Activated CD8-positive, alpha-beta memory T cell treated with anti-CD3 and anti-CD28 coated beads, Interleukin-2, amount 50 U/mL, for 48 hours (primary cell): ENCODE measurements at places on chromosomes 5 and 9.

GRCh38 chr9:76218117-76218885 is 175.9 kb downstream of the RFK start:
- DNase-seq: no peak

DNA sequence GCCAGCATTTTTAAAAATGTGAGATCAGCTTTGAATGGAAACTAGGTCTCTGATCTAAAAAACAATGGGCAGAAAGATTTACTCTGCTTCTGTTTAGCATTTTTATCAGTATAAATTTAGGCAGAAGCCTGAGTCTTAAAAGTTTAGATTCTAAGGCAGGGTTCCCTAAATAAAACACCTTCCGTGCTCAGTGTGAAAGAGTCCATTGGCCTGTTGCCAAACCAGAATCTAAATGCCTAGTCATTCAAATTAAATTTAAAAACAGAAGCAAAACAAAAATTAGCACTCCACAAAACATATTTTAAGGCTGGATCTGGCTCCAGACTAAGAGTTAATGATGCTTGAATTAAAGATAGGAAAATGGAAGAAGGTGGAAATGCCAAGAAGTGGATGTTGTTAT is 4.5 kb downstream of the TYRP1 start:
- DNase-seq: no peak

GRCh38 chr9:36924071-36924470 is 110.0 kb downstream of the PAX5 start:
- DNase-seq: no peak

DNA sequence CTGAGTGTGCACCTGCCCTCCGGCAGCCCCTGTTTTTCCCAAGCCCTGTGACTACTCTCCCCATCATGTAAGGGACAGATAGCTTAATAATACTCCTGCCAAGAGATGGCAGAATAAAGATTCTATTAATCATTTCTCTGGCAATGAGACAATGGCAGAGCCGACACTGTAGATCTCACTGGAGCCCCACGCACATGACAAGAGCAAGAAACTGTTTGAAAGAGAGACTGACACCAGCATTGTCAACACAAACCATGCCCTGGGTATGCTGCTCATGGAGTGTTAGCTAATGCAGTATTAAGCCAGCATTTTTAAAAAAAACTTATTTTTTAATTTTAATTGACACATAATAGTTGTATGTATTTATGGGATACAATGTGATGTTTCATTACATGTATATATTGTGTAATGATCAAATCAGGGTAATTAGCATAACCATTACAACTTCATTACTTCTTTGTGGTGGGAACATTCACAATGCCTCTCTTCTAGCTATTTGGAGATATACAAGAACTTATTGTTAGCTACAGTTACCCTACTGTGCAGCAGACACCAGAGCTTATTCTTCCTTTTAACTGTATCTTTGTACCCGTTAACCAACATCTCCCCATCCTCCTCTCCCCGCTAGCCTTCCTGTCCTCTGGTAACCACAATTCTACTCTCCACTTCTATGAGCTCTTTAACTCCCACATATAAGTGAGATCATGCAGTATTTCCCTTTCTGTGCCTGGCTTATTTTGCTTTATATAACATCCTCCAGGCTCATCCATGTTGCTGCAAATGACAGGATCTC is 31.5 kb upstream of the SEMA4D start:
- peak; percentile 43 for DNase-seq

- no peak for DNase-seq
Measured at GRCh38 chr5:69288688-69289087, 43.9 kb downstream of the CCDC125 start.

GRCh38 chr9:126641118-126641851 is 27.6 kb downstream of the LMX1B start:
- DNase-seq: no peak

- DNase-seq: no peak
Measured at GRCh38 chr5:75553358-75553757, 41.7 kb downstream of the POLK start.

GRCh38 chr5:179118756-179119414 is 58.7 kb downstream of the ZNF354C start:
- no peak for DNase-seq

DNA sequence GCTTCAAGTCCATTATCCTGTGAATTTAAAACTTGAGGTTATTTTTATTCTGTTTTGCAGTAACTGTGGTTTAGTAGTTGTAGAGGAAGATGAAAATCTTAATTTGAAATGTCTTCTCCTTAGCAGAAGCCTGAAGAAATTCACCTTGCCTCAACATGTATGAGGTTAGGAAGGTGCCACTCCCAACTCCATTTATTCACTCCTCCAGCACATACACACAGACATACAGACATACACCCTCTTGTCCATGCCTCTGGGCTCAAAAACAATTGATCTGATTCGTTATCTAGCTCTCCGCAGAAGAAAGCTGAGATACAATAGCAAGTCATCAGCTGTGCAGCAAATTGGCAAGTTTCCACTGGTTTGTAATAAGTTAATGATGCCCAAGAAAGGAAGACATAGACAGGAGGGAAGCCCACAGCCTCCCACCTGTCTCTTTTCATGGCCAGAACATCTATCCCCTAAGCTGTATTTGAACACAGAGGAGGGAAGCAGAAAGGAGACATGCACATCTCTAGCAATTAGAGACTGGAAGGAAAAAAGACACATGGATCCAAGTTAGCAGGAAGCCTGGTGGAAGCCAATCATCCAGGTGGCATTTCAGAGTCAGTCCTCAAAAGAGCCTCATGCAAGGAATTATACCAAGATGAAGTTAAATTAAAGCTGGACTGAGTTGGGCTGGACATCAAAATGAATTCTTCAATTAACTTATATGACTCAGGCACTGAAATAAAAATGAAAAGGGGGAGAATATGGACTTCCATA is 257.9 kb downstream of the ASTN2 start:
- no peak for DNase-seq

GRCh38 chr5:169595172-169595820 is 11.7 kb downstream of the SPDL1 start:
- no peak for DNase-seq

GRCh38 chr5:171367424-171368370 is 20.0 kb upstream of the NPM1 start:
- DNase-seq: no peak

DNA sequence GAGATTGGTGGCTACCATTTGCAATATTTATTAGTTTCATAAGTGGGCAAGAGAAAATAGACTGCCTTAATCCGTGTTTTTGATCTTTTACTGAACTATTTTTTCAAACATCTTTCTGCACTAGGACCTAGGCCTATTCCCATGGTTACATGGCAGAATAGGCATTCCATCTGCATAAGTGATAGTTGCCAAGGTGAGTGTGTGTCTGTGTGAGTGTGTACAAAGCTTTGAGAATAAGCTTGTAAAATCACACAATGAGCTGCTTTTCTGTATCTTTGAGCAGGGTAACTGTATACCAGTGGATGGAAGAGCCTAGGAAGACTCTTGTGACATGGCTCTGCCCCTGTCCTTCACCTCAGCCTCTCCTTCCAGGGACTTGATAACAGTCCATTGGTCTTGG is 92.7 kb downstream of the SGCD start:
- DNase-seq: no peak

GRCh38 chr5:147759441-147759840 is 23.1 kb downstream of the JAKMIP2 start:
- DNase-seq: no peak

DNA sequence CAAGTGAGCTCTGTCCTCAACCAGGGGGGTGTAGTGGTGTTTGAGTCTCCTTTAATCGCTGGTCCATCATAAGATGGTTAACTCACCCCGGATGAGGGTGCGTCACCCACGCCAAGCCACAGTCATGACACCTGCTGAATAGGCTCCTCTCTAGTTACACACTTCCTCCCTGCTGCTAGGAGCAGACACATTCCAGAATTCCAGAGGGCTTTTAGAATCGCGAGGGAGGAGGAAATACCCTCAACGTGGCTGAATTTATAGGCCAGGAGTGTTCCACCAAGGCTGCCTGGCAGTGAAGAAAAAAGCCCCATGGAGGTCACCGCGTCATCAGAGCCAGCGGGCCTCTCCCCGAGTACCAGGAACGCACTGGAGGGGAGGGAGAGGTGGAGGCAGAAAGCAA is 5.1 kb downstream of the GLRX start:
- DNase-seq: no peak

DNA sequence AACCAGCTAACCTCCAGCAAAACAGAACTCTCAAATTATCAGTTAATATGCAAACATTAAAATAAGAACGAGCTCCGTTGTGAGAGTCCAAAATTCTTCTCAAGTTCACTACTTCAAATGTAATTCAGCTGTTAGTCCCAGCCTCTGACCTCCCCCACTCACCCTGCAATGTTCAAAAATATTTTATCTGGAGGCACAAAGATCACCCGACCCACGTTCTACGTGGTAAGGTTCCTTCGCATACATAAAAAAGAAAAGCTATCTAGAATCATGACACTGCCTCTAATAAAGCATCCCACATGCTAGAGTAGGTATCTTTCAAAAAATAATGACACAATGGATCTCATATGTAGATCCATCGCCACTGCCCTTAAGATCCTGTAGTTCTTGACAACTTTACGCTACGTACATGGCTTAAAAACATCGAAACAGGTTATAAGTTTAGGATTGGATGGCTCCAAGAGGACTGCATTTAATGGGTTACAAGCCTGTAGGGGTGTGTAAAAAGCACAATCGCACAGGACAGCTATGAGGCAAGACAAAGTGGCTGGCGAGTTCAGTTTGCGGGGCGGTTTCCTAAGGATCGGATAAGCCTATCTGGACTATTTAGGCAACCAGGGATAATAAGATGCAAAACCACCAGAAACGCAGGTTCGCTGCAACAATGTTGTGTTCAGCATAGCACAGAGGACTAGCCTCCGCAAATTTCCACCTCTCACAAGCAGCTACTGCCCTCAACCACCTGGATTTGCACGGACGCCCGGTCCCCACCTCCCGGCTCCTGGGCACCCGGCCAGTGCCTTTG is 969 bp downstream of the CLK4 start:
- DNase-seq: peak; percentile 53

DNA sequence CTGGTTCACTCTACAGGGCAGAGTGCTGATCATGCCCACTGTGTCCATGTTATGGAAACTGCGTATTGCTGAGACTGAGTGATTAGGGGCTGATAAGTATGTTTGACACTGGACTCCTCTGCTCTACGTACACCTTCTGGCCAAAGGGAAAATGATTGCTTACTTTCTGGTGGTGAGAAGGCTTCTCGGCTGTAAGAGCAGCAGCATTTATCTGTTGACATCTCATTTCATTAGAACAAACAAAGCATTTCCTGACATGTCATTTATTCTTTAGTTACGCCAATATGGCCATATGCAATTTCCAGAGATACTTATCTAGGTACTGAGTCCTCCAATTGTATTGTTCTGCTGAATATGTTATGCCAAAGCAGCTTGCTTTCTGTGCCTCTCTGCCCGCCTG is 5.6 kb downstream of the FAXDC2 start:
- DNase-seq: no peak

DNA sequence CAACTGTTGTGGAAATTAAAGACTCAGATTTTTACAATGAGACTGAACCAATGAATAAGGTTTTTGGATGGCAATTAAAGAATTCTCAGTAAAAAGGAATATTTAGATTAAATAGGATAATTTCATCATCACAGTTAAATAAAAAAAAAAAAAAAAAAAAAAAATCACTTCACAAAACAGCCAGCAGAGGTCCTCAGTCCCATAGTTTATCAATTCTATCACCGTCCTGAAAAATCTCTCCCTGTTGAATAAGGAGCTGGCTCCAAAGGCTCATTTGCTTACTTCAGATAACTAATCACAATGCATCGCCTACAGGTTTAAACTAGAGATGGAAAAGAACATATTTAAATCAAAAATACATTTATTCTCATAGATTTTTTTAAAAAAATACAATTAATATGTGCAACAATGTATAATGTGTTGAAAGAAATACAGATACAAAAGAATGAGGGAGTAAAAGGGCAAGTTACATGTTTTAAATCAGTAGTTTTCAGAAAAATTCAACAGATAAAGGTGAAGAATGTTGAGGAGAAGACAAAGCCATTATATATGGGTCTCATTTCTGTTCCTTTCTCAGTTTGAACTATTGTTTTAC is 175.8 kb upstream of the CHD1 start:
- no peak for DNase-seq

- no peak for DNase-seq
Measured at GRCh38 chr5:126031989-126032716, 391.1 kb upstream of the GRAMD2B start.

DNA sequence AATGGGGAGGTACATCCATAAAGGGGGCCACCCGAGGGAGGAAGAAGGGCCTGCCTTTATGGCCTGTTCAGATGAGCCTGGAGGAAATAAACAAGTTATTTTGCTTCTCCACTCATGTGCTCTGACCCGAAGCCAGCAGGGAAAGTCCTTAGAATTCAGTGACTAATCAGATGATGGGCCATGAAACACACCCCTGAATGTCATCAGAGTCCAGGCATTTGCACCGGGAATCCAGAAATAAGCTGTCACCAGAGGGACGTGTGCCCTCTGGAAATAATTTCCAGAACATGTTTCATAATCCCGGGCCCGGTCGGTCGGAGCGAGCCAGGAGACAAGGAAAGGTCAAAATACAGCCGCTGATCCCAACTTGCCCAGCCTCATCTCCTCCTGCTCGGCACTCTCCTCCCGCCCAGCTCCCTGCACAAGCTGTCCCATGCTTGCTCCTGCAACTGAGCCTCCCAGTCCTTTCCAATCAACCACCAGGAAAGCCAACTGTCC is 73.6 kb upstream of the ZNF622 start:
- DNase-seq: no peak

GRCh38 chr5:56632199-56632598 is 183.2 kb upstream of the MAP3K1 start:
- DNase-seq: no peak

- DNase-seq: no peak
Measured at GRCh38 chr5:72895758-72896157, 60.1 kb upstream of the FCHO2 start.
